ENCODE measurements at places on chromosomes 12 and 14. TPM values are rescaled to one million over a fixed set of nuclear protein-coding genes. Genes with fewer than 3 reads are reported as not detected.

The PLEKHD1 gene
- total RNA-seq, result not detected

The COA8 gene
- 40.3 TPM for total RNA-seq

The PNP gene
- total RNA-seq, result 183 TPM

DNA sequence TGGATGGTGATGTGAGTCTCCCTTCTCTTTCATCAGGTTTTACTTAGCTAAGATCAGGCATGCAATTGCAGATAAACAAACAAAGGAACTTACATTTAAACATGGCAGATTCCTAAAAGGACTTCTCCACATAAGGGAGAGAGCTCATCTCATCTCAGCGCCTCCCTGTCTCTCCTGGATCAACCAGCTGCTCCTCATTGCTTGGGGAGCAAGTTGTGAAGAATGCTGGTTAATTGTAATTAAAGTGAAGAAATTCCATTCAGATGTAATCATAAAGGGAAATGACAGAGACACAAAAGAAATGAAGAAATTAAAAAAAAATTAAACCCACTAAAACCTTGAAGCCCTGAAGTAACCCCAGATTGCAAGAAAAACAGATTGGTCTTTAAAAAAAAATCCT lies 104.4 kb upstream of the DIO2 start:
- H3K36me3 ChIP-seq, result no peaks in the 10 kb centered on the region
- H3K4me1 ChIP-seq, result no peaks in the 10 kb centered on the region
- DNase-seq, result no peak
- no peak overlapping the region for H3K27ac ChIP-seq
- H3K27me3 ChIP-seq, result no peaks in the 10 kb centered on the region

DNA sequence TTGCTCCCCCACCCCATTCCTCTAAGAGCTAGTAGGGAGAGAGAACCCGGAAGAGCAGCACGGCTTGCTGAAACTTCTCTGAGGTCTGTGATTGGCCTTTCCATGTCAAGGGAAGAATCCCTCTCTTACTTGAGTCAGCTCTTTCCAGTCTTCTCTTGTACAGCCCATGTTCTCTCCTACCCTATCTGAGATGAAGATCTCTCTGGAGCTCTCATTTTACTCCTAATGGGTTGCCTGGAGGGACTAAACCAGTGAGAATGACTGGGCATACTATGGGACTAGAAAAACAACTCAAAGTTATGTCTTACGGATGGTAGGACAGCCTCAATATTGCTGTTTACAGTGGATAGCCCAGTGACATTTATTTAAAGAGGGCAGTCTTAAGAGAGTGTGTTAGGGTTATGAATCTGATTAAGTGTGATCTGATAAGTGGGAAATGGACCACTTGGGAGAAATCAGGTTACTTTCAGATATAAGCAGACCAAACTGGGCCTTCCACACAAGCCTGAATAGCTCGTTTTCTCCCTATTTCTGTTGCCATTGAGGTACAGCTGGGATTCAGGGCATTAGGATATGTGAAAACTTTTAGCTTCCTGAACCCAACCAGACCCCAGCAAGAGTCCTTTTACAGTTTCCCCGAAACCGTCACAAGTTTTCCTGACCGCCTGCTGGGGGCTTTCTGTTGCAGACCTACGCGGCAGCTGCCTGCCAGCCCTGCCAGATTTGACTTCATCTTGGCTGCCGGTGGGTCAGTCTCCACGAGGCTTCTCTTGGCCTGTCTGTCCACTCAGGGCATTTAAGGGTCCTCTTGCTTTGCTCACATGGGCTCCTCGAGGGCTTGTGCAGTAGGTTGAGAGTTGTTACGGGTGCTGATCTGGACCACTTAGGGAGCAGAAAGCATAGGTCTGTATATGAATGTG lies 16.9 kb downstream of the ETV6 start:
- no peaks in the 10 kb centered on the region for H3K27me3 ChIP-seq
- no peak overlapping the region for H3K27ac ChIP-seq
- DNase-seq, result no peak
- H3K36me3 ChIP-seq, result peaks cover 13% of the 10 kb centered on the region

- peaks cover 6% of the 10 kb centered on the region for H3K27me3 ChIP-seq
- peak; percentile 52 for DNase-seq
- peak overlapping the region; percentile 80 for H3K4me3 ChIP-seq
- H3K36me3 ChIP-seq, result peaks cover 51% of the 10 kb centered on the region
- H3K27ac ChIP-seq, result peak overlapping the region; percentile 70
Measured at GRCh38 chr12:57764662-57765002, 2.2 kb downstream of the CYP27B1 start.

DNA sequence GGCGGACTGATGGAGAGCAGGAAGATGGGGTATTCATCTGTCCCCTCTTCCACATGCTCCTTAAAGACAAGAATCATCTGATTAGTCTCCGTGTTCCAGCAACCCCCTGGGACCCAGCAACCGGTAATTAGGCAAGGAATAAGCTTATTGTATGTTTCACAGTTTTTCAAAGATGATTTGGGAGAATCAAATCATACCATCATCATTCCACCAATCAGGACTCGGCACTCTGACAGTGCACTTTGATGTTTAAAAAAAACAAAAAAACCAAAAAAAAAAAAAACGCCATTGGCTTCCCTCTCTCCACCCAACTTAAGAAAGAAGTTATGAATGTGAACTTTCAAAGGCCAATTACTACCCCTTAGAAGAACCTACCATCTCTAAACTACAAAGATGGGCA lies 1.3 kb upstream of the DYNC1H1 start:
- no peaks in the 10 kb centered on the region for H3K27me3 ChIP-seq
- DNase-seq, result no peak
- no peak overlapping the region for H3K4me3 ChIP-seq
- peaks cover 27% of the 10 kb centered on the region for H3K4me1 ChIP-seq
- H3K36me3 ChIP-seq, result peaks cover 7% of the 10 kb centered on the region
- H3K27ac ChIP-seq, result no peak overlapping the region
